Activated T-cell treated with anti-CD3 and anti-CD28 coated beads, Interleukin-2, amount 50 U/mL, for 72 hours (primary cell): ENCODE measurements at places on chromosomes 2 and 18.

DNA sequence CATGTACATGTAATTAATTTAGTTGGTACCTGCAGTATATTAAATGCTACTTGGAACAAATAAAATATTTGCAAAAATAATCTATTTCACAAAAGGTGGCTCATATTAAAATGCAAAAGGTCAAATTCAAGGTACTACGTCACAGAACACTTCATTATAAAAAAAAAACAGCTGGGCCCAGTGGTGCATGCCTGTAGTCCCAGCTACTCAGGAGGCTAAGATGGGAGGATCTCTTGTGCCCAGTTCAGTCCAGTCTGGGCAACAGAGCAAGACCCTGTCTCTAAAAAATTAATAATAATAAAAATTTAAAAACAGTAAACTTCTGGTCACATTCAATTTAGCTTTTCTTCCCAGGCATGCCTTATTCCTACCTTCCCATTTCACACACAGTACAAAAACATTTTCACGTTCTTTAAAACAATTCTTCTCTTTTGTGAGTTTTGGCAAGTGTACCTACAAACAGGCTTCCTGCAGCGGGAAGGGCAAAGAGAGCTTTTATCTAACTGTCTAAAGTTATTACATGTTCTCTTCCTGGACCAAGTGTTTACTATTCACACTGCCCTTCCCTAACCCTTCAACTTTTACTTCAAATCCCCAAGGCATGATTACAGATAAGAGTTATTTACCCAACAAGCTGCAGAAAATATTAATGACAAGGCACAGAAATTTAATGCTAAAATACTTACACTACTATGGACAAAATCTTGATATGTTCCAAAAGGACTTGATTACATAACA, 10.7 kb downstream of the BAZ2B start:
- no peak for DNase-seq

DNA sequence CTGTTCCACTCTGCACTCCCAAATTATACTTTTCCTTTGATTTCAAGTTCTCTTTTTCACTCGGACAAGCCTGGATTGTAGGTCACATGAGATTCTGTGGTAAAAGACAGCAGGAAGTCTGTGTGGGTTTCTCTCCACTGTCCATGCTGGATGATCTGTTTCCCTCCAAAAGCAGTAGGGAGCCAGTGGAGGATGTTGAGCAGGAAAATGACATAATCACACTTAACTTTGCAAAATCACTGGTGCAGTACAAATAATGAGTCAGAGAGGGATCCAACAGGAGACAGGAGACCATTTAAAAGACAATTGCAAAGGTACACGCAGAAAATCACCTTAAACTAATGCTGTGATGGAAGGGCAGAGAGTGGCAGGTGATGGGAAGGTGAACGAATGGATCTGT, 301.3 kb downstream of the ZNF407 start:
- no peak for DNase-seq

DNA sequence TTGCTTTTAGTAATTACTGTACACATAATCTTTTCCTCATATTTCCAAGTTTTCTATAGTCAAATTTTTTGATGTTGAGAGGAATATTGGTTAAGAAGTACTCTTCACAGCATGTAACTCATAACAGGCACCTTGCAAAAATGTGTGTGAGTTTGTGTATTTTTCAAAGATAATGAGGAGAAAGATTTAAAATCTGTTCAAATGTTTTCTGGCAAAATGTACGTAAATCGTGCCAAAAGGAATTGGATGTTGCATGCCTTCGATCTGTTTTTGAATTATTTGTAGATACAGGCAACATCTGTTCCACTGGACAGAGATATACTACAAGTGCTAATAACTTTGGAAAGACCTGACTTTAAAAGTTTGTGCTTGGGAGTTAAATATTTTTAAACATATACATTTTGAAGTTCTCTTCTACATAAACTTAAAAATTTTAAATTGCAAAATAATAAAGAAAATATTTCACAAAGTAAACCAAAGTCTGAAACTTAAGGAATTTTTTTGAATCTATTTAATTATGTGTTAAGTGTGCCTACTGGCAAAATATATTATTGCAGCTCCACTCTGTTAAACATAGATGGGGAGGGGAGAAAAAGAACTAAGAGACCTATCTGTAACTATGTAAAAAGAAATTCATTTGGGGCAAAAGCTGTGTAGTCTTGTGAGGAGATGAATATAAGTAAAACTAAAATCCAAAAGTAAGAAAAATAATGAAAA, 133.5 kb upstream of the UBE2E3 start:
- DNase-seq = no peak

DNA sequence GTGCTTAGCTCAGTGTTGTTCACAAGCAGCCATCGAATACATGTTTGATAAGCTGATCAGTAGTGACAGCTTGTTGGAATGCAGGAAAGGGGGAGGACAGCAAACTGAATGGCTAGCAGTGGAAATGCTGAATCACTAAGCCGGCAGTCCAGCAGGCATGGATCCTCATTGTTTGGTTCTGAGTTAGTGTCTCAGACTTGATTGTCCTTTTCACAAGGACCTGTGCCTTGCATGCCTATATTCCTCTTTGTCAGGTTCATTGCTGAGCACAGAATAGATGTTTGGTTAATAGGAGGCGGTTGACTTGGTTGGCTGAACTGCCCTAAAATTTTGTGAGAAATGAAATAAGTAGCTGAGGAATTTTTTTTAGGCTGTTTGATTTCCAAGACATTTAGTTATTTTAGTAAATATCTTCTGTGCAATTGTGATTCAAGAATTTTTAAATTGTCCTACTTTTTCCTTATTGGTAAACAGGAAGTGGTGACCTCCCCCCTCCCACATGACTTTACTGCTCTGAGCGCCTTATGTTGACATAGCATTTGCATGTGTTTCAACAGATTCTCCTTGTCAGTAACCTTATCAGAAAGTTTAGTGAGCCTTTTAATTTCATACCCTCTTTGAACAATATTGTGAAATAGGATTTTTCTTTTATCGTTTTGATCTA, 21.4 kb upstream of the STON1 start:
- no peak for DNase-seq

- DNase-seq = no peak
These were observed 45.1 kb upstream of the ATP6V1B1 start for GRCh38 chr2:70890469-70891065.

DNA sequence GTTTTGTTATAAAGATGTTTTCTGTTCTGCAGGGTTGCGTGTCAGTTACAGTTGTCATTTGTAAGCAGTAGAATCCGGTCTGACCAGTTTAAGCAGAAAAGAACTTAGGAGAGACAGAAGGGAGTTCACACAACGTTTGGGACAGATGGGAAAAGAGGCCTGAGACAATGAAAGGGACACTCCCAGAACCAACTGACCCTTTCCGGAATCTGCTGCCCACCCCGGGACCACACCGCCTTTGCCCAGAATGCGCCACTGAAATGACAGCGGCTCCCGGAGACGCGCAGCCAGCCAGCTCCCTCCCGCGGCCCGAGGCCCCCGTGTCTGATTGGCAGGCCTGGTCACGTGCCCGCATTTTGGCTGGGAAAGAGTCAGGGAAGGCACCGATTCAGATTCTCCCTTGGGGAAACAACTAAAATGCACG, 244.6 kb downstream of the BCL2 start:
- DNase-seq = peak; percentile 71

DNA sequence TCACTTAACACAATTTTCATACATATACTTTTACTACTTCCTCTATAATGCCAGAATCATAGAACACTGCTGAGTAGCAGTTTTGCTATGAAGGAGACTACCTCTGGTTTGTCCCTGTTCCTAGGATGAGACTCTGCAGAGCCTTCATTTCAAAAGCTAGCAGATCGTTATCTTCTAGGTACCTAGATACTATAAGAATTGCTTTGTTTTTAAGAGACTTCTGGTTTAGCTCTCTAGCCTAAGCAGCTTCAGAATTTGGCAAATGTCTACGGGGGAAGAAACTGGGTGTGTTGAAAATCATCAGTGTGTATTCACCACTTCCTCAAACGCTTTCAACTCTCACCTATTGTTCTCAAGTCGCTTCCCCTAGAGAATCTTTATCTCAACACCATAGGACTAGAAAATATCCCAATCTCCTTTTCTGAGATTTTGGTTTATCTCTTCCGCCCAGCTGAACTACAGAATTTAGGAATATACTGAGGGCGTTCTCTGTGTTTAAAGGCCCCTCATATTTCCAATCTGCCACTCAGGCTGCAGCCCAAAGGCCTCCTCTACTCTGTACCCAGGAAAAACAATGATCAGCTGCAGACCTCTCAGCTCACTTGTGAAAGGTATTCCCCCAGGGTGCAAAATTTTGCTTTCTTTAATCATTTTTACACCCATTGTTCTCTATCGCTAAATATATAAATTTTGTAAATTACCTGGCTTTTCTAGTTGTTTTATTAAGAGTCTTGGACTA, 28.7 kb downstream of the SMAD2 start:
- no peak for DNase-seq

- no peak for DNase-seq
These were observed 29.2 kb downstream of the ZNF516 start for GRCh38 chr18:76465630-76466409.

GRCh38 chr18:79753391-79753851, 44.3 kb upstream of the KCNG2 start:
- DNase-seq = no peak

DNA sequence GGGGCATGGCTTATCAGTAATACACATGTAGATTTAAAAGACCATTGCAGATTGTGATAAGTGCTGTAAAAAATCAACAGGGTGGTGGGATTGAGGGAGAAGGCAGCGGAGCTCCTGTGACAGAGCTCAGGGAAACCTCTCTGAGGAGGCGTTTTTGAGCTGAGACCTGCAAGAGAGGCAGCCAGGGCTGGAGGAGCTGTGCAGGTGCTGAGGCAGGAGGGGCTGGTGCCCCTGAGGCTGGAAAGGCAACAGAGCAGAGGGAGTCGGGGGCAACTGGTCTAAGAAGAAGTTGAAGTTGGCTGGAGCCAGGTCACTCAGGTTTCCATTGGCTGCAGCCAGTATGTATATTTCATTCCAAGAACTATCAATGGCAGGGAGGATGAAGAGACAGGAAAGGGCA, 47.6 kb downstream of the KLHL29 start:
- no peak for DNase-seq

GRCh38 chr2:204064119-204064518, 127.6 kb downstream of the ICOS start:
- no peak for DNase-seq

DNA sequence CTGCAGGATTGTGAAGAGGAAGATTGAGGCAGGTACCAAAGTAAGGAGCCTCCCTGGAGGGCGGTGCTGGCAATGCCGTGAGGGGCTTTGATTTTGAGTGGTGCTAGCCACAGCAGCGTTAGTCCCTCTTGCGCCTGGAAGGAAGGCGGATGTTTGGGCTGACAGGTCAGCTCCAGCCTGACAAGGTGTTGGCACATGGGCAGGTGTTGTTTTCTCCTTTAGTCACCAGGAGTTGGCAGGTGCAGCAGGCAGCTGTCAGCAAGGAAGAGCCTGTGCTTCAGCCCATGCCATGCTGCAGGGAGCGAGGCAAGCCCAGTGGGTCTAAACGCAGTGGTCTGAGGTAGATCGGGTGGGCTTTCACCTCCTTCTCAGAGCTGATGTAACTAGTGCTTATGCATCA, 8.5 kb downstream of the SEC11C start:
- DNase-seq = no peak

GRCh38 chr2:25184254-25184653, 15.9 kb upstream of the POMC start:
- DNase-seq = no peak

GRCh38 chr2:113376913-113377445, 60.5 kb upstream of the ZNG1B start:
- no peak for DNase-seq

DNA sequence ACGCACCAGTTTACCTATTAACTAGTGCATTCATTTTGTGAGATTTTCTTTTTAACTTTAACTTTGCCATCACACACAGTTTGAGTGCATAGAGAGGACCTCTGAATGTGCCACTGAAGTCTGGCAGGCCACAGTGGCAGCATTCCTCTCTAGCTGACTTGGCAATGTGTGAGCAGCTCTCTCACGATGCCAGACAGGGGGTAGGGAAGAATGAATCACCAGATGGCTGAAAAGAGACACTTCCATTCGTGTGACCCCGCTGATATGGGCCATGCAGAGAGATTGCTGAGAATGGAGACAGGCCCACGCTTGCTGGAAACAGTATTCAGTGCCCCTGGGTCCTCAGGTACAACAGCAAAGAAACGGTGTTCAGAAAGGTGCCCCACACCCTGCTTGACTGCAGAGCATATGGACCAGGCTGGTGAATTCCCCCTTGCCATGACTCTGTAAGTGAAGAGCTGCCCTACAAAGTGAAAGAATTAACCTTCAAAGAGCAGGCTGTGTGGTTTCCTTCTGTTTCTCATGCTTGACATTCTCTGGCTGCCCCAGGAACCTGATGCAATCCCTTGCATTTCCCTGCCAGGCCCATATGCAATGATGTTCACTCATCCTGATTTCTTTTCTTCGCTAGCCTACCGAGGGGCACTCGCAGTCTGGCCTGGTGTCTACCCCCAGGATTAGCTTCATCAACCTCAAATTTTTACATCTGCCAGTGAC, 236.1 kb downstream of the CDH20 start:
- no peak for DNase-seq

- DNase-seq = no peak
These were observed 244.2 kb upstream of the ACVR2A start for GRCh38 chr2:147600646-147601045.

DNA sequence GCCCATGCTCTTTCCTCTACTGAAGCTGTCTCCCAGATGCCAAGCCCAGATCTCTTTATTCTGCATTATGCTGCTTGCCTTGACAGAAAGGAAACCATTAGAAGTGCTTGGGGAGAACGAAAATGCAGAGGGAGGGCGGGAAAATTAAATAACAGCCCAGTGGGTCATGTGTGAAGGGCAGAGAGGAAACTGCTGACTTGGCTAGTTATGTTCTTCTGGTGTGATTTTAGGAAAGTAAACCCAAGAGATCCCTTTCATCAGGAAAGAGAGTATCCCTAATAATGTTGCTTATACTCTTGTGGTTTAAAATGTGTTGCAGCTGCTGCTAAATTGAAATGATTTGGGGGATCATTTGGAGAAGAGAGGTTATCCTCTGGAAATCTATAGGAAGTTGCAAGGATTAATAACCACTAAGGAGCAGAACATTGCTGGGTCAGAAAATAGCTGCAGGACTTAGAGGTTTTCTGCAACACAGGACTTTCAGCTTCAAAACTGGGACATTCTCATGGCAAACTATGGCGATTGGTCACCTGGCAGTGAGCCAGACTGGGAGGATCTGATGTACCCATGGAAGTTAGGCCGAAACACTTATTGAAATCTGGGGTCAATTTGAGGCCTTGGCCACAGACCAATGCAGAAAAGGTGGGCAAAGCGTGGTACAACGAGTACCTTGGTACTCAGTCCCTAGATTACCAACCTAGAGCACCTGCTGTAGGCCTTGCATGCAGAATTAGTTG, 172.2 kb downstream of the TMEM247 start:
- DNase-seq = no peak

DNA sequence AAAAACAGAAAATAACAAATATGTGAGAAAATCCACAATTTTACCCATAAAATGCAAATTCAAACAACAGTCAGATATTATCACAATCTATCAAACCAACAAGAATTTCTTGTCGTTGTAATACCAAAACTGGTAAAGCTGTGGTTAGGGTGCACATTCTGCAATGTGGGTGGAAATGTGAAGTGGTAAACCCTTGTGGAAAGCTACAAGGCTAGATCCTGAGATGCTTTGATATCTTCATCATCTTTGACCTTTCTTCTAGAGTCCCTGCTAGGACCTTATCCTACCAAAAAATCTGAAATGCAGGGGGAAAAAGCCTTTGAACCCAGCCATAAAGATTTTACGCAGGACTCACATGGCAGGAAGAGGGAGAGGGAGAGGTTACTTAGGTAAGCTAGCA, 17.2 kb upstream of the ATG16L1 start:
- DNase-seq = no peak

GRCh38 chr18:38198526-38198925, 632.9 kb upstream of the CELF4 start:
- DNase-seq = no peak

- no peak for DNase-seq
These were observed 18.5 kb downstream of the ACKR3 start for GRCh38 chr2:236587861-236588815.
